ENCODE measurements at places on chromosomes 3 and 15. TPM values are rescaled to one million over a fixed set of nuclear protein-coding genes. Genes with fewer than 3 reads are reported as not detected.
A peak's percentile ranks its signal among the peaks of the same experiment; 100 is the strongest.

DNA sequence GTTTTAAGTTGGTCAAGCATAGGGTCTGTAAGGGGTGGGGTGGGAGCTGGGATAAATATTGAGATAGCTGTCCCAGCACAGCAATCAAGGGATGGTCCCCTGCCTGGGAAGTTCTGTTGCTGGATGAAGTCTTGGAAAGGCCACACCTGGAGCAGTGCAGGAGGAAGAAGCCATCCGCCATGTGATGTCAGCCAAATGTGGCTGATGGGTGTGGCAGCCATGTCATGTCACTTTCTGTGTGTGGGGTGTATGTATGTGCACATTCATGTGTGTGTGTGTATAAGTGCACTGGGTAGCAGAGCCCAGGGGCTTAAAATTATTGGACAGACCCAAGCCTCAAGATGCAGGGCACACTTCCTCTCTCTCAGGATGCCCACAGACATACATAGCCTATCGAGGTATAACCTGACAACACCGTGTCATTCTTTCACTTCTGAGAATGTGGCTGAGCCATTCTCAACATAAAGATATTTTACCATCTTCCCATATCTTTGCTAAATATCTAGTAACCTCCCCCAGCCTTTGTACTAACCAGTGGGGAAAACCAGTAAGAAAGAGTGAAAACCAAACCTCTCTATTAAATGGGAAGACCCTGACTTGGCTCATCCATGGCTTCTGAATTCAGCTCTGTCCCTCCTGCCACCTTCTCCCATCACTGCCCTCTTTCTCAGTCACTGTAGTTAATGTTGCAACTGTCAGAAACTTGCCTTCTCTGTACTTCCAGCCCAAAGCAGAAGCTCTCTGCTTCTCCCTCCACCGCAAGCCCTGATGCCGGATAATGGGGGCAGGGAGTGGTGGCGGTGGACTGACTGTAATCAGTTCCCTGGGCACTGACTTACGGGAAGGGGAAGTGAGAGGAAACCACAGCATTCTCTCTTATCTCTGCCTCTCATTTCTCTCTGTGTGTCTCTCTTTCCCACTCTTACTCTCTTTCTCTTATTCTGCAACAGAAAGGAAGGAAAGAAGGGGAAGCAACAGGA lies 11.2 kb downstream of the TNFSF10 start:
- DNase-seq: no peak

- no peak for DNase-seq
Observed at GRCh38 chr15:39589193-39589814, 8.4 kb downstream of the THBS1 start.

DNA sequence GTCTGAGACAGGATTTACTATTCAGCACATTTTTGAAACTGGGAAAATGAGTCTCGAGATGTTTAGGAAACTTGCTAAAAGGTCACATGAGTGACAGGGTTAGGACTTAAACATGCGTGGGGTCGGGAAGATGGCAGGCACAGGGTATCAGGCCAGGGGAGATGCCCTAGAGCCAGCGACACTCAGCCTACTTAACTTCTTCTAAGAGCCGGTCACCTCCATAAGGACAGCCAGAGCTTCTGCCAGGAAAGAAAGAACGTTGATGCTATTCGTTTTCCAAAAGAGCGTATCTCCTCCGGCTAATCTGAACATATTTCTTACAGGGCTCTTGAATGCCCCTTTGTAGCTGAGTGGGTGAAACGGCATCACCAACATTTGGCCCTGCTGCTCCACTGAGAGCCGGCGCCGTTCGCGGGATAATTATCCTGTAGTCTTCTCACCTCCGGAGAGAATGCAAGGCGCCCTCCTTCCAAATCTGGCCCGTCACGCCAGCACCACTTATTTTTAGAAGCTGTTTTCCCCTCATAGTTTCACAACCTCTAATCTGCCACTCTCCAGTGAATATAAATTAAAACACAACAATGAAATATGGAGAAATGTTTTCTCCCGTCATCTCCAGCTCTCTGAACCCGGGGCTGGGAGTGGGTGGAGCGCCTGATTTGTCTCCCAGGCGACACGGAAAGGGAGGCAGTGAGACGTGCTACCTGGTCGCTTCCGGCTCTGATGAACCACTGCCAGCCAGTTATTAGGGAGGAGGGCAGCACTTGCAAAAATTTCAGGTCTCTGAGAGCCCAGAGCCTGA lies 58.5 kb downstream of the LIPC start:
- no peak for DNase-seq

- DNase-seq: no peak
Observed at GRCh38 chr15:90686435-90687218, 30.5 kb upstream of the BLM start.

DNA sequence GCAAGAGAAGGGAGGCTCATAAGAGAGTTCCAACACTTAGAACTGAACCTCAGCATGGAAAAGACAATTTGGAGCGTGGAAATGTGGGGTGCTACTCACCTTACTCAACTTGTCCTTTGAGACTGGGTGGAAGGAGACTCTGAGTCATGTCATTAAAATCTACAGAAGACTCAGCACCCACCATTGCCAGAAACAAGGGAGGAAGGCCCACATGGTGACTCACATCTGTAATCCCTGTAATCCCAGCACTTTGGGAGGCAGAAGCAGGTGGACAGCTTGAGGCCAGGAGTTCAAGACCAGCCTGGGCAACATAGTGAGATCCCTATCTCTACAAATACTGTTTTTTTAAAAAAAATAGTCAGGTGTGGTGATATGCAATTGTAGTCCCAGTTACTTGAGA lies 161.9 kb upstream of the UBE3A start:
- no peak for DNase-seq

DNA sequence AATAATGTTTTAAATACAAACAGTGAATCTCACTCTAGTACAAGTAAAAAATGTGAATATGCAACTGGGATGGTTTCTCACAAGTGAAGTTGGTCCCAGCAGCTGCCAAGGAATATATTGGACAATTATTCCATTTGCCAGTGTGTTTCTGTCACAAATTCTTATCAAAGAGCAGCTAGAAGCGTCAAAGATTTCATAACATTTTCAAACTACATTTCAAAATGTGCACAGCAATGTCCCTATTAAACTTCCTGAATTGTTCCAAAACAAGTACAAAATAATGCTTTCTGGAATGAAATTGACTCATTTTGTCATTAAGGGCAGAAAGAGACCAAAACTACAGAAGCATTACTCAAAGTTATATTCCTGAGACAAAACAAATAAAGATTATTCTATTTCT lies 38.3 kb downstream of the GPR176 start:
- no peak for DNase-seq

DNA sequence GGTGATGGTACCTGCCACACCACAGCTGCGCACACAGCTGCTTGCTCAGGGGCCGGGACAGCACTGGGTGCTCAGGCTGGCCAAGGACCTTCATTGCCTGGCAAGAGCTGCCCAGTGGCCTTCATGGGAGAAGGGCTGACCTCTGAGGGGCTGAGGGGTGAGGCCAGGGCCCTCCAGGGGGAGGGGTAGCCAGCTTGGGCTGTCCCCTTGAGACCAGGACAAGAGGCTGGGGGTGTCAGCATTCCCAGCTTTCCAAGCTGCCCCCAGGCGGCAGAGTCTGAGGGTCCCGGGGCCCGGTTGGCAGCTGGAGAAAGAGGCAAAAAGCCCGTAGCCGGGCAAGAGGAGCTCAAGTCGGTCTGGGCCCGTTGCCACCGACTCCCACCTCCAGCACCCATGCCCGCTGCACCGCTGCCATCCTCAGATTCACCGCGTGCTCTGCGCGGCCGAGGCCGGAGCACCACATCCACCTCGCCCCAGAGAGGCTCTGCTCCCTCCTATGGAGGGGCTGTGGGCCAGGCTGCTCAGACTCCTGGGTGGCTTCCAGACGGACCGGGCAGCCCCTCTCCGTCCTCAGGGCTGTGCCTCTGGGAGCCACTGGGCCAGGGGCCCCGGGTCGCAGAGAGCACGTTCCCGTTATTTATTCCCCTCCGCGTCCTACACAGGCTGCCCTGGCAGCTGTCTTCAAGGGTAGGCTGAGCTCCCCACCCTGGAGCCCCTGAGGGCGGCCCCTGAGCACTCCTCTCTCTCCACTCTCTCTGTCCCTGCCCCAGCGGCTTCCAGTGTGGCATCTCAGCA lies 51.5 kb downstream of the PLXNA1 start:
- DNase-seq: no peak

DNA sequence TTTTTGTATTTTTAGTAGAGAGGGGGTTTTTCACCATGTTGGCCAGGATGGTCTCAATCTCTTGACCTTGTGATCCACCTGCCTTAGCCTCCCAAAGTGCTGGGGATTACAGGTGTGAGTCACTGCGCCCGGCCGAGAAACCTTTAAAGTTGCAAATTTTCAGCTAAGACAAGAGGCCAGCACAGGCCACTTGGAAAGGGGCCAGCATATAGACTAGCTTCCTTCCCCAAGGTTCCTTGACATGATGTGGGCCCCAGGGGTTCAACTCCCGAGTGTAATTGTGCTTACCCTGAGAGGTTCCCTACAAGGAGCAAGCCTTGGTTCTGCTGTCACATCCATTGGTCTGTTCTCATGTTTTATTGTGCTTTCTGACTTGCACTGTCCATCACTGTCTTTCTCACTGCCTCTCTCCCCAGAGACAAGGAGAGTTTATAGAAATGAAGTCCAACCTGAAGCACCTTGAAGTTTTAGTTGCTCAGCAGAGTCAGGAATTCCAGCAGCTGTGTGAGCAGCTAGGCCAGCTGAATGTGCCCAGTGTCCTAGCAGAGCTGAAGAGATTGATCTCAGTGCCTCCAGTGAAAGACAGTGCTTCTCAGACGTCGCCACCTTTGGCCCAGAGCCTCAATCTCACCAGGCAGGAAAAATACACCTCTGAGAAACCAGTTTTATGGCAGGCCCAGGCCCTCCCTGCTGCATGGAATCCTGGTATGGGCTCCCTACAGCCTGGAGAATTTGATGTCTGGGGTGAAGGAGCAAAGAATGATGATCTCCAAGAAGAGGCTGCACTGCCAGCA lies 21.1 kb downstream of the C3orf62 start:
- no peak for DNase-seq

GRCh38 chr3:124174476-124174875 lies 182.6 kb upstream of the ROPN1 start:
- peak; percentile 17 for DNase-seq

- no peak for DNase-seq
Observed at GRCh38 chr15:50576166-50576565, 29.7 kb upstream of the USP50 start.

GRCh38 chr15:63370764-63371163 lies 10.9 kb downstream of the CA12 start:
- no peak for DNase-seq

- peak; percentile 14 for DNase-seq
Observed at GRCh38 chr3:142180761-142181362, 31.5 kb upstream of the TFDP2 start.

DNA sequence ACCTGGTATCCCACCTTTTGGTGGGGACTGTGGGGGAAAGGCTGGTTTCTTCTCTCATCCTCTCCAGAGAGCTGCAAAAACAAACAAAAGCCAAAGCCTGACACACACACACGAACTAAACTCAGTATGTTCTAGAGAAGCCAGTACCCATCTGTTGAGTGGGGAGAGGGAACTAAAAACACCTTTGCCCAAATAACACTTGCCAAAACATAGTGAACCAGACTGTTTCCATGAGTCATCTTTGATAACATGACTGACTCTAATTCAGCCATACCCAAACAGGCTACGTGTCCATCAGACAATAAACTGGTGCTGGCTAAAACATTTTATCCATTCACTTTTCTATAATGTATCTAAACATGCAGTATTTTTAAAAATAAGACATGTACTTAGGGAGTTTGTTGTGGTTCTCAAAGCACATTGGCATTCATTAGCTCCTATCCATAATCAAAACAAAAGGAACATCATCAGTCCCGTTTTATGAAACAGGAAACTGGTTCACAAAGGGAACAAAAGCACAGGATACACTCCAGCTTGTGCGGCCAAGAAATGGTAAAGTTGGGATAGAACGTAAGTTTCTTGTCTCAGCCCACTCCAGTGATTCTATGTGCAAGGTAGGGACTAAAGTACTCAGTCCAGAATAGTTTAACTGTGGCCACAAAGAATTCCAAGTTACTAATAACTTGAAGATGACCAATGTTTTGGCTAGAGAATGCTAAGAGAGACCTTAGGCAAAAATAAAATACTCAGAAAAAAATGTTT lies 16.1 kb downstream of the LYSMD2 start:
- DNase-seq: no peak

- peak; percentile 95 for DNase-seq
Observed at GRCh38 chr3:158160958-158161357, 51.1 kb downstream of the RSRC1 start.

- no peak for DNase-seq
Observed at GRCh38 chr15:81288616-81289015, 35.3 kb downstream of the STARD5 start.

DNA sequence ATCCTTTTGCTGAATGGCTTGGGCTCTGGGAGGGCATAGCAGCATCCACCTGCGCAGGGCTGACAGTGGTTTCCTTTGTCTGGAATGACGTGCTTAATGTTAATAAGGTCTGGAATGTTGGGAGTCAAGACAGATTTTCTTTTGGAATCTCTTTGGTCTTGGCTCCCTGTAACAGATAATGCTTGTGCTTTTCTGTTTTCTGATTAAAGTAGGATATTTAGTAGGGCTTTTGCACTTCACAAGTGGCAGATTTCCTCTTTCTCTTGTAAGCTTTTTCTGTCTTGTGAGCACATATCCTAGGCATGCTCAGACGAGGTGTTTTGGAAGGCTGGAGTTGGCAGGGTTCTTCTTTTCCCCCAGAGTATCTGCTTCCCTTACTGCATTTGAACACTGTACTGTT lies 189.6 kb downstream of the GHSR start:
- DNase-seq: no peak

DNA sequence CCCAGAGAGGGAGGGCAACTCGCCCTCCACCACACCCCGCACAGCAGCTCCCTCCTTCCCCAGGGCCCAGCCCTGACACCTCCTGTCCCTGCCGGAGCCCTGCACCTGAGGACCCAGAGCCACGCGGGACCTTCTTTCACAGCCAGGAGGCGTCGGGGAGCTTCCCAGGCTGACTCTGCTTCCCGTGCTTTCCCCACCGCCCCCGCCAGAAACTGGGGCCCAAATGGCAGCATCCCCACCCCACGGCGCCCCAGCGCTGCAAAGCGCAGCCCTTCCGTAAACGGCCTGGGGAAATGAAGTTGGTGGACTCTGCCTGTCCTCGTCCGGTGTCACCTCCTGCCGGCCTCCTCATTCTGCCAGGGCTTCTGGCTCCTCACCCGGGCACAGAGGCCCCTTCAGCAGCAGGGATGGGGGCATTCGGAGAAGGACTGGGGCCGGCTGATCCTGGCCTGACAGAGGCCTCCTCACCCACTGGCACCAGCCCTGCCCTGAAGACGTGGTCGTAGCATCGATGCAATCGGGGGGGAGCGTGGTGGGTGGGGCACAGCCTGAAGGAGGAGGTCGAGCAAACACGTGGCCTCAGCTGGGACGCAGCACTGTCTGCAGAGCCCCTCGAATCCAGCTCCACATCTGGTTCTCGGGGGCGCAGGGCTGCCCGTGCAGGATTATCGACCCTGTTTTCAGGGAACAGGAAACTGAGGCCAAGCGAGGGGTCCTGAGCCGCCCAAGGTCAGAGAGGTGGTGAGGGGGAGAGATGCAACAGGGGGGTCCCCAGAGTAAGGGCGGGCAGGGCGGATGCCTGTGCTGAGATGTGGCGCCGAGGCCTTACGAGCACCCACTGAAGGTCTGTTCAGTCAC lies 235.4 kb downstream of the XXYLT1 start:
- DNase-seq: no peak

Gene FANCD2OS
- not detected for total RNA-seq

Gene MFAP1
- total RNA-seq: 54.1 TPM

Gene SLC22A13
- not detected for total RNA-seq

Gene OR5AC2
- not detected for total RNA-seq

Gene MESP2
- not detected for total RNA-seq

Gene TM6SF1
- total RNA-seq: not detected
